ENCODE measurements at places on chromosomes 7 and 10. TPM values are rescaled to one million over a fixed set of nuclear protein-coding genes. Genes with fewer than 3 reads are reported as not detected.

Gene PALD1
- total RNA-seq = 2.0 TPM

Gene C10orf62
- not detected for total RNA-seq

DNA sequence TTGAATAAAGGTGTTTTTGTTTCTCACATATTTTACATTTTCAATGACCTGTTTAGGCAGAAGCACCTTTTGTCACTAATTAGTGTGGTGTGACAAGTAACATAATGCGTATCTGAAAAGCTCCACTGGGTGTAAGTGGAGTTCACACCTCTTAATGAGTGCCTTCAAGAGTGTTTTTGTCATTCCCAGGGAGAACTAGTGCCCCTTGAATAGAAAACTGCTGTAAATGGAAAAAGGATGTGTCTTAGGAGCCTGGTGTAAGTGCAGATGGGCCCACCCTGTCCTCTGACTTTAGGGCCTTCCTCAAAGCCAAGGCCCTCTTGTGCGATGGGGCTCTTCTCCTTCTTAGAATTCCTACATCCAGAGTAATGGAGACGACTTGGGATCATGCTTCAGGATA is 170.0 kb downstream of the MGMT start:
- no peak overlapping the region for H3K27ac ChIP-seq
- H3K4me1 ChIP-seq = no peaks in the 10 kb centered on the region
- no peak overlapping the region for H3K4me3 ChIP-seq

Gene ACTR3C
- 0.25 TPM for total RNA-seq

DNA sequence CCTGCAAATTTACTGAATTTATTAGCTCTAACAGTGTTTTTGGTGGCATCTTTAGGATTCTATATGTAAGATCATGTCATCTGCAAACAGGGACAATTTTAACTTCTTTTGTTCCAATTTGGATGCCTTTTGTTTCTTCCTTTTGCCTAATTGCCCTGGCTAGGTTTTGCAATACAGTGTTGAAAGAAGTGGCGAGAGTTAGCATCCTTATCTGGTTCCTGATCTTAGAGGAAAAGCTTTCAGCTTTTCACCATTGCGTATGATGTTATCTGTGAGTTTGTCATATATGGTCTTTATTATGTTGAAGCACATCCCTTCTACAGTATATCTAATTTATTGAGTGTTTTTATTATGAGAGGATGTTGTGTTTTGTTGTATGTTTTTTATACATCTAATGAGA is 301.4 kb downstream of the PTPRN2 start:
- no peaks in the 10 kb centered on the region for H3K4me1 ChIP-seq
- H3K27me3 ChIP-seq = no peaks in the 10 kb centered on the region
- no peak for DNase-seq

Gene SCART1
- 0.50 TPM for total RNA-seq

DNA sequence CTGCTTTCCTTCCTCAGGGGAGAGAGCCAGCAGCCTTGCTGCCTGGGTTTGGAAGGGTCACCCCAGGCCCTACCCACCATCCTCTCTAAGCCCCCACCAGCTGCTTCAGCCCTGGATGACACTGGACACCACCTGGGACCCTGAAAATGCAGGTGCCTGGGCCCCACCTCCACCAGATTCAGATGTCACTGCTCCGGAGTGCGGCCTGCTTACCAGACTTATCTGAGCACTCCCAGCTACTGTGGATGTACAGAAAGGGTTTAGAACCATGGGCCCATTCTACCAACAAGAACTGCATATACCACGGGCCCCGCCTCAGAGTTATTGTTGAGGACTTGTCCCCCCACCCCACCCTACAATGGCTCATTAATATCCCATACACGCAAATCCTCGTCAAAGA is 172.3 kb downstream of the PTPRN2 start:
- no peak overlapping the region for H3K27ac ChIP-seq
- no peaks in the 10 kb centered on the region for H3K27me3 ChIP-seq
- H3K4me3 ChIP-seq = no peak overlapping the region

- DNase-seq = peak; percentile 32
- H3K4me3 ChIP-seq = peak overlapping the region; percentile 35
- no peaks in the 10 kb centered on the region for H3K36me3 ChIP-seq
- H3K27ac ChIP-seq = no peak overlapping the region
Observed at GRCh38 chr7:67625257-67625737, 628.7 kb downstream of the TYW1 start.
